Germinal center (tissue), 1 donor: ENCODE measurements at places on chromosomes 6 and 20.

DNA sequence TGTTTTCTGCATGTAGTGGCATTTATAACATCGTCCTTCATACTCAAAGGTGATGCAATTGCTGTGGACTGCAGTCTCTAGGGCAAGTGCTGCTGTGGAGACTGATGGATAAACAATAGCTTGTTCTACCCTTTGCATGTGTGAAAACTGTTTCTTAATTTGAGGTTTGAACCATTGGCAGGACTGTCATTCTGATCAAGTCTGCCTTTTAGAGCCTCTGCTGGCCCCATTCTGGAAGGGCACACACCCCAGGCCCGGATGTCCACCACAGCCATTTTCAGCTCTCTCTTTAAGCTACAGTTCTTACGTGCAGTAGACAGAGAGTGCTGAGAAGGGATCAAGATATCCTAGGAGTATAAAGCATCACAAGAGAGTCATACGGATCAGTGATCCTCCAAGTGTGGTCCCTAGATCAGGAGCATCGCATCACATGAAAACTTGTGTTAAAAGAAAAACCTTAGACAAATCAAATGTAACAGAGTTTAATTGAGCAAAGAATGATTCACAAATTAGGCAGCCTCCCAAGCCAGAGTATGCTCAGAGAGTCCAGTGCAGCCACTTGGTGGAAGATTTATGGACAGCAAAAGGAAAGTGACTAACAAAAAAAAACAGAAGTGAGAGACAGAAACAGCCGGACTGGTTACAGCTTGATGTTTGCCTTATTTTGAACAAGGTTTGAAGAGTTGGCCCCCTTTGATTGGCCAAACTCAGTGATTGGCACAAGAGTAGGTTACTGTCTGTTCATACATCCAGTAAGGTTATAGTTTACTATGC is 52.0 kb downstream of the FRK start:
- DNase-seq: no peak

- no peak for DNase-seq
These were observed 86.1 kb upstream of the LOC128125822 start for GRCh38 chr6:63486196-63486595.

DNA sequence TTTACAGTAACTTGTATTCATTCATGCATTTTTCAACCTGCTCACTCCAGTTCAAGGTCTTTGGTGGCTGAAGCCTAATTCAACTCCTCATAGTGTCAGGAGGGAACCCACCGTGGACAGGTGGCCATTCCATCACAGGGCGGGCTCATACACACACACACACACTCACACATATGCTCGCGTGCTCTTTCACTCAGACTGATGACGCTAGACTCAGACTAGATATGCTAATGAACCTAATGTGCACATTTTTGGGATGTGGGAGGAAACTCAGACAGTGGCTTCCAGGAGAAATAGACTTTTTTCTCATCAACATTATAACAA is 56.7 kb downstream of the TRIM27 start:
- no peak for DNase-seq

- DNase-seq: peak; percentile 8
These were observed 395.3 kb downstream of the CD109 start for GRCh38 chr6:74091136-74091793.

GRCh38 chr6:155039618-155040017 is 44.5 kb downstream of the TIAM2 start:
- DNase-seq: no peak

DNA sequence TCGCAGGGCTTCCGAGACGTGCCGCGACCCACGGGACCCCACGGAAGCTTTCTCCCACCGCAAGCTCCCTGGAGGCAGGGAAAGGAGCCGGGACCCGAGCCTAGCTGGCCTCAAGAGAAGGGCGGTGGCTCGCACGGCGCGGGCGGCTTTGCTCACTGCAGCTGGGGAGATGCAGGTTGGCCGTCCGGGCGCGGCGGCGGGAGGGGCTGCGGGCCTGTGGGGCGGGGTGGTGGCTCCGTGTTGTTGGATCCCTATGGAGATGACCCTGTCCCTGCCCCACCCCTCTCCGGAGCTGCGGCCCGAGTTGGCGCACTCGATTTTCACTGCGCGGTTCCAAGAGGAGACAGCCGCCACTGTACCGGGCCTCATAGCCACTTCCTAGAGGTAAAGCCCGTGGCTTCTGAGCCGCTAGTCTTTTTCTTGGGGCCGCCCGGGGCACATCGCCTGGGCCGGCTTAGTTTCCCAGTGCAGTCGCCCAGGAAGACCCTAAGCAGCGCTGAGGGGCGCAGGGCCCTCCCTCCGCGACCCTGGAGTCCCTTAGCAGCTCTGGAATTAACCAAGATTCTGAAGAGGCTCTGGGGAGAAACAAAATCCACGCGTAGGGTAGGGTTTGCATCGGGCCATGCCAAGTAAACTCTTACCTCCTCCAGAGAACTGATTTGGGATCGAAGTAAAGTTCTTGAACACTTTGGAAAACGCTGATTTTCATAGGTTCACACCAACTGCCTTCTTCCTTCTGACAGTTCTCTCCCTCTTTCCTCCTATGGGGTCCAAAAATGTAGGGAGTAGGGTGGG is at the start of gene ECT2L:
Gene ECT2L (plus strand): TSS at position 279 of the 795 bp plus-strand sequence. CDS start 17,188 bp downstream, outside the sequence.
- no peak for DNase-seq

GRCh38 chr20:47389867-47390347 is 33.4 kb upstream of the ZMYND8 start:
- peak; percentile 52 for DNase-seq

DNA sequence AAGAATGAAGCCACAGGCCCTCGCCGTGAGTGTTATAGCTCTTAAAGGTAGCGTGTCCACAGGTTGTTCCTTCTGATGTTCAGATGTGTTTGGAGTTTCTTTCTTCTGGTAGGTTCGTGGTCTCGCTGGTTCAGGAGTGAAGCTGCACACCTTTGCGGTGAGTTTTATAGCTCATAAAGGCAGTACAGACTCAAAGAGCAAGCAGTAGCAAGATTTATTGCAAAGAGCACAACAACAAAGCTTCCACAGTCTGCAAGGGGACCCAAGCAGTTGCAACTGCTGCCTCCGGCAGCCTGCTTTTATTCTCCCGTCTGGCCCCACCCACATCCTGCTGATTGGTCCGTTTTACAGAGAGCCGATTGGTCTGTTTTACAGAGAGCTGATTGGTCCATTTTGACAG is 5.2 kb downstream of the HIVEP1 start:
- DNase-seq: no peak

DNA sequence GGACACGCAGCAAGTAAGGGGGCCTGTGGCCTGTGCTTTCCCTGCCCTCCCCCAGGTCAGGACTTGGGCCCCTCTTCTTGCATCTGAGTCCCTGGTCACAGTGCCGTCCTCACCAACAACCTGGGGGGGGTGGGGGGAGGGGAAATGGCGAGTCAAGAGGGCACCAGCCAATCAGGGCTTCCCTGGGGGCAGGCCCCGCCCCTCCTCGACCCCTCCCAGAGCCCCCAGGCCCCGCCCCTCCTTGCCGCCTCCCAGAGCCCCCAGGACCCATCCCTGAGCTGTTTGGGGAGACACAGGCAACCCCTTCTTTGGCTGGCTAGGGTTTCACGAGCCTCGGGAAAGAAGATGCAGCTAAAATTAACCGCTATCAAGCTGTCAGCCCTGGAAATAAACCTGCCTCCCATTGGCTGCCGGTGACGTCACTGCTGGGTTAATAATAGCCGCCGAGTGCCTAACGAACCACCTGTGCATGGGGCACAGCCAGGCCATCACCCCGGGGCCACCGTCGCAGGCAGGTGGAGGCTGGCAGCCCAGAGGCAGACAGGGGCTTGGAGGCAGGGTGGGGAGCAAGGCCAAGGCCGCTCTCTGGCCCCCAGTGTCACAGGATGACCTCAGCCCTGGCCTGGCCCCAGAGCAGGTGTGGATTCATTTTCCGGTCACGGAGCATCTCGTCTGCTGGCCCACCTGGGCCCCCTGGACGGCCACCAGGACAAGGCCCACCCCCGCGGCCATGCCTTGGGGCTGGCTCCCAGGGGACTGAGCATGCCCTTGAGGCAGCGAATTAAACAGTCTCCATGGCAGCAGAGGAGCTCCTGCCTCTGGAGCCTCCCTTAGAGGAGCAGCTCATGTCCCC is 3.2 kb upstream of the EEF1A2 start:
- peak; percentile 65 for DNase-seq

GRCh38 chr20:43736588-43737158 is 9.9 kb upstream of the GTSF1L start:
- DNase-seq: no peak

GRCh38 chr6:53378208-53378607 is 29.5 kb upstream of the ELOVL5 start:
- no peak for DNase-seq

GRCh38 chr6:327538-328116 is 35.3 kb downstream of the DUSP22 start:
- no peak for DNase-seq

DNA sequence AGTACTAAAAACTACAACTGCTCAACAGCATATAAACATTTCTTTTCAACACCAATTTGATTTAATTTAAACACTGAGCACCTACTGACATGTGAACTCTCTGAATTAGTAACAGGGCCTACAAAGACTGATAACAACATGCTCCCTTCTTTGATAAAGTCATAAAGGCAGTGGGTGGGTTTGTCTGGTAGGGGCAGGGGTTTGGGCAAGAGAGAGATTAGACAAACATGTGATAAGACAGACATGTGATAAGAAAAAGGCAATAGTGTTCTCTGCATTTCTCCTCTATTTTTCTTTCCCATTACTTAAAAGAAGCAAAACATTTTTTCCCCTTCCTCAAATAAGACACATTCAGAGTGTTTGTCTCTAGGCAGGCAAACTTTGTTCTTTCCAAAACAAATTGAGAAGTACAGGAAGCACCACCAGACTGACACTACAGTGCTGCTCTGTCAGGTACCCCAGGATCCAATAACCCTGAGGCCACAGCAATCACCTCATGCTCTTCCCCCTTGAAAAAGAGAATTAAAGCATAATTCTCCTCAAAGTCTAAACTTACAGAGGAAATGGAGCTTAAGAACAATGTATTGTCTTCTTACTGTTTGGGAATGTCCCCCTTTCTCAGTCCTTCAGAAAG is 11.9 kb downstream of the C6orf52 start:
- DNase-seq: no peak

DNA sequence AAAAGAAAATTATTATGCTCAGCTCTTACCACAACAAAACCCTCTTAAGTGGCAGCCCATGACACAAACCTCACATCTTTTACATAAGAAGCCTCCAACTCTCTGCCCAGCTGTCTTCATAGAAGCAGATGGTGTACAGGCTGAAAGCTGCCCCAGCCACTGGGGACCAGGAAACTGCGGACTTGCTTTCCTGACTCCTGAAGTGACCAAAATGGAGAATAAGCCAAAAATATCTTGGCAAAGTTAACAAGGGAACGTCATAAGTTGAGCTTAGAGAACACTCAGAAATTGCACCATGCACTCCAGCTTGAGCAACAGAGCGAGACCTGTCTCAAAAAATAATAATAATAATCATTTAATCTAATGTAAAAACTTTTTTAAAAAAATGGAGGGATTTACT is 160.3 kb upstream of the CDYL start:
- DNase-seq: no peak

GRCh38 chr6:5464099-5464885 is 203.0 kb downstream of the FARS2 start:
- no peak for DNase-seq

DNA sequence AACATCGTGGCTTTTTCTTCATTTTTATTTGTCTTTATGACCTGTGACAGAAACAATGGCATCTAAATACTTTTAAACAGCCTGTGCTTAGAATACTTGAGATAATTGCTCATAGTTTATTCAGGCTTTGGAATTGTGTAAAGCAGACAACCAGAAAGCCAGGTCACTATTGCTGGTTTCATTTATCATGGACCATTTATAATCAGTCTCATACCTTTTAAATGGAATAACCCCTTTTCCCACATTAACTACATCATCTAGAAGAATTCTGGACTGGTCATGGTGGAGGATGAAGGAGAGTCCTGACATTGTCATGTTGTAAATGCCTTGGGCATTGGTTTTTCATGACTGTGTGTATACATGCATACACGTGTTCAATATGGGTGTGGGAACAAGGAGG is 661.5 kb downstream of the EPM2A start:
- no peak for DNase-seq

DNA sequence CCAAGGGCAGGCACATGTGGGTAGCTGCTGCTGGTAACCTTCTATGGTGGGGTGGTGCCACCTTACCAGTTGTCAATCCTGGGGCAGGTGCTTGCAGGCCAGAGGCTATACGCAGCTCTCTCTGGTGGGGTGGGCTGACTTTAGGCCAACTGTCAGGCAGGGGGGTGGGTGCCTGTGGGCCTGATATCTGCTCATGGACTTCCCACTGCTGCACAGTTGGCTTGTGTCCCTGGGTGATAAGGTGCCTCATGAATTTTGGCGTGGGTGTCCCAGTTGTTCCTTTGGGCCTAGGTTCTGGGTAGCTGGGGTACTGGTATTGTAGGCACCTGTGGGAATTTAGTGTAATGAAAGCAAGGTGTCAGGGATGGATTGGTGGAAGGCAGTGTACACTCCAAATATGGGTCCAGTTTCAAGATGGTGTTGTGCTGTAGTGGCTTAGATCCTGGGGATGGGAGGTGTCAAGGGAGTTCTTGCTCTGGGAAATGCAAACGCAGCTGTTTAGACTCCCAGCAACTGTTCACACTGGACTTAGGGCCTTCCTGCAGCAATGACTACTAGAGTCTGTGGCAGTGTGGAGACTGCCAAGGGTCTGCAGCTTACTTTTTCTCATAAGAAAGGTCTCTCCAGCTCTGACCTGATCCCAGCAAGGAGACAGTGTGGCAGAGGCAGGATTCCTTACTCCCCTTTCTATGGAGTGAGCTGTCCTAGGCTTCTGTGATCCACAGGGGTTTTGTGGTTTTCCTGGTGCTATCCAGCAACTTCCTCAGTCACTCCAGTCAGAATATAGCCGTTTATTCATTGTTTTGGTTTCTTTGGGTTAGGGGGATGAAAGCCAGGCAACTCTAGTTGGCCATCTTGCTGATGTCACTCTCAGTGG is 128.2 kb downstream of the CRYBG1 start:
- DNase-seq: no peak

DNA sequence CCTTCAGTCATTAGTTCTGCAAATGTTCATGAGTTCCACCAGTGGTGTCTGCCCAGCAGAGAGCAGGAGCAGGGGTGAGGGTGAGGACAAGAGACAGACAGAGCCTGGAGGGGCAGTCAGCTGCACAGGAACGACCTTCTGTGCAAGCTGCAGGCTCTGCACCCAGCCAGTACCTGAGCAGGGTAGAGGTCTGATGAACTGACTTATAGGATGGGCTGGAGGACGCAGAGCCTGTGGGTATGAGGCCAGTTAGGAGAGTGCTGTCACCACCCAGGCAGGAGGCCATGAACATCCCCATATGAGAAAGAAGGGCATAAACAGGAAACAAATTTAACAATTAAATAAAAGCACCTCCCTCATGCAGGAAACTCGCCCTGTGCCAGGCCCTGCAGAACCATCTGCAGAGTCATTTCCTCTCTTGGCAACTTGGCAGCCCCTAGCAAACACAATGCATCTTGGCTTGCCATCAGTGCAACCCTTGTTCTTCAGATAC is 17.9 kb downstream of the C6orf15 start:
- DNase-seq: no peak

GRCh38 chr6:32973144-32974015 is 5.0 kb downstream of the BRD2 start:
- no peak for DNase-seq

GRCh38 chr20:53993310-53993709 is 77.1 kb downstream of the BCAS1 start:
- no peak for DNase-seq

- DNase-seq: no peak
These were observed 14.2 kb downstream of the MANBAL start for GRCh38 chr20:37303637-37304036.

- peak; percentile 20 for DNase-seq
These were observed 31.6 kb upstream of the SLC32A1 start for GRCh38 chr20:38692436-38693411.
